Left lobe of liver (tissue), 2 donors: ENCODE measurements at places on chromosomes 6 and 20. TPM values are rescaled to one million over a fixed set of nuclear protein-coding genes. Genes with fewer than 3 reads are reported as not detected.
A peak's percentile ranks its signal among the peaks of the same experiment; 100 is the strongest.

GRCh38 chr6:7112741-7113313, 5.1 kb downstream of the RREB1 start:
- peak; percentile 51 for DNase-seq

Gene SUMO4
- 1.1 TPM for total RNA-seq

- no peak for DNase-seq
Observed at GRCh38 chr6:650098-650497, 6.8 kb downstream of the HUS1B start.

- no peak for DNase-seq
Observed at GRCh38 chr6:51644426-51644825, 443.0 kb downstream of the PKHD1 start.

GRCh38 chr20:8602389-8603116, 466.3 kb upstream of the PLCB4 start:
- DNase-seq = no peak

DNA sequence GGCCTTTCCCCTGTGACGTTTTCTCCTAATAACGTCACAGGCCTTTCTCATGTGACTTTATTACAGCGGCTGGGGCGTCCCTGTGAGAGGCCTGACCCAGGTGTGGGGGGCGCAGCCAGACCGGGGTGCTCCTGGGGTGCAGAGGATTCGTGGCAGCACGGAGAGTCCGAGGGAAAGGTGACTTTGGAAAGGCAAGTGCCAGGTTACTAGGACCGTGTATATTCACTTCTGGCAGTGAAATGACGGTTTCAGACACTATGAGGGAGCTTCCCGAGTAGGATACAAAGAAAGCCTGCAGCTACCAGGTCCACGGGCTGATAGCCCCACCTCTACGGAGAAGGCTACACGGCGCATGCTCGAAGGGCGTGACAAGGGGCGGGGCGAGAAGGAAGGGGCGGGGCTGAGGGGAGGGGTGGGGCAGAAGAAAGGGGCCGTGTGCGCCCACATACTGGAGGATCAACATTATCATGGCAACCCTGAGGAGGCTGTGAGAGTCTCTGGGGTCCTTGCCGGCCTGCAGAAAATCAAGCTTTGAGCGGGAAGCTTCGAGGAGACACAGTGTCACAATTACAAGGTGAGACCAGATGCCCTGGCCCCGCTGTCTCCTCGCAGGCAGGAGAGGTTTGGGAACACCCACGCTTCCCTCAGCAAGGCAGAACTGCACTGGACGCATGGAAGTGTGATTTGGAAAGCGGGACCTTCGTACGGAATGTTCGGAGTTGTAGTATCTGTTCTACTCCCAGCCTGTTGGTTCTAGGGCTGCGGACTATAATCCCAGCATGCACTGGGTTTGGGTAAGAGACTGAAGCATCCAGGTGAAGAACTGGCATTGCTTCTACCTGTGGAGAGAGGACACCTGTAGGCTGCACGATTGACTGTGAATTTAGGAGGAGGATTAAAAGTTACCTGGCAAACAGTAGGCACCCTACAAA, 54.4 kb upstream of the ZNF337 start:
- DNase-seq = peak; percentile 63

Gene TCF19
- 0.45 TPM for total RNA-seq

DNA sequence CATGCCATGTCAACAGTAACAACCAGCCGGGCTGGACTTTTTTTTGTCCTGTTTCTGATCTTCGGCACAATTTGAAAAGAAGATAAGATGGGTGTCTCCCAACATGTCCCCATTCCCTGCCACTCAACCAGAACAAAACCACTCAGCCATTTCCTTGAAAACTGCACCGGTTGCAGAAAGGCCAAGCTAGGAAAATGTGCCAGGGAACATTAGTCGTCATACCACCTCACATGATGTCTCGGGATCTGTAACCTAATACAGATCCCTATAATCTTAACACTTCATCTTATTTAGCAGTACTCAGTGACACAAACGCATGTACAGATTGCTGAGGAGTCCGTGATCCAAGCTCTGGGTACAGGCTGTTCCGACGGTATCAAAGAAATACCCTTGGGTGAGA, 46.5 kb downstream of the ALDH8A1 start:
- no peak for DNase-seq

GRCh38 chr6:46795816-46796215, 2.6 kb downstream of the MEP1A start:
- no peak for DNase-seq

Gene NRSN1
- not detected for total RNA-seq

DNA sequence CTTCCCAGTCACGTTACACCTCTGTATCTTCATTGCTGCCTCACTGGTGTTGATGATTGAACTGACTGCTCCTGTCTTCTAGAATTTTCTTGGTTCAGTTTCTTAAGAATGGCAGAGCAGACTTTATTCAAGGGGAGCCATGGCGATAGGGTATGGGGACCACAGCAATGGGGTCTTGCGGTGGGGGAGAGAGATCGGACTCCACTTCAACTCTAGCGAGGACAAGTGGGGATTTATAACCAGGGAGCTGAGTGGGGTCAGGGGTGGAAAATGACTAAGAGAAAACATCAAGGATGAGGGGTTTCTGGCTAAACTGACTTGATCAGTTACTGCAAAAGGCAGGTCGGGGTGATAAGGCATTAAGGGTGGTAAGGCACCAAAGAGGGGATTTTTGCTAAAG, 156.4 kb downstream of the CD83 start:
- DNase-seq = no peak

DNA sequence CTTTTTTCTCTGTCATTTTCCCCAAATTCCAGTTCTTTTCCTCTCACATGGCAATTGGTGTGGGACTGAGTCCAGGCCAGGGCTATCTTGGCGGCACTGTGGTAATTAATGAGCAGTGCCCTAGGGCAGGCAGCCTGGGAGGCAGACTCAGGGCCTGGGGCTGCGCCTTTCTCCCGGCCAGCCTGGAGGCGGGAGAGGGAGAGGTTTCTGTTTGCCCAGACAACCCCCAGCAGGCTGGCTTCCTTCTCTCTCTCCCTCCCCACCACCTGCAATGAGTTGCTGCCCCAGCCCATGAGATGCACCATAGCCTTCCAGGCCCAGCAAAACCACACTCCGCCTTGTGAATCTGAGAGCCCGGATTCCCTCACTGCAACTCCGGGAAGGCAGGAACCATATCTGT, 15.1 kb upstream of the CCDC167 start:
- DNase-seq = no peak

DNA sequence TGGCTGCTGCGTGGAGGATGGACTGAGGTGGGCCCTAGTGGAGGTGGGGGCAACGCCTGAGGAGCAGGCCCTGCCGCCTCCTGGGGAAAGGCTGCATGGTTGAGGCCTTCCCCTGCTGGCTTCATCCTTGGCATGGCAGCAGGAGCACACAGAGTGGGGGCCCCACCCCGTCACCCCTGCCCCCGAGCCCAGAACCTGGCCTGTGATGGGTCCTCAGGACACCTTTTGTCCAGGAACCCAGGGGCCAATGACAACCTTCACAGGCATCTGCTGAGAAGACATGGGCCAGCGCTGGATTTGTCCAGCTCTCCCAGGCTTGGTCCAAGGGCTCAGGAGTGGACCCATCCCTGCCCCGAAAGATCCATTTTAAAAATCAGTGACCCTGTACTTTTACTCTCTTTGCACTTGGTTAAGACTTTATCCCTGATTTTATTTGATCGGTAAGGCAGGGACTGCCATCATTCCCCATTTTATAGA, 575 bp upstream of the SLC17A9 start:
- DNase-seq = no peak

Gene OXT
- 8.4 TPM for total RNA-seq

Gene CDH4
- not detected for total RNA-seq

DNA sequence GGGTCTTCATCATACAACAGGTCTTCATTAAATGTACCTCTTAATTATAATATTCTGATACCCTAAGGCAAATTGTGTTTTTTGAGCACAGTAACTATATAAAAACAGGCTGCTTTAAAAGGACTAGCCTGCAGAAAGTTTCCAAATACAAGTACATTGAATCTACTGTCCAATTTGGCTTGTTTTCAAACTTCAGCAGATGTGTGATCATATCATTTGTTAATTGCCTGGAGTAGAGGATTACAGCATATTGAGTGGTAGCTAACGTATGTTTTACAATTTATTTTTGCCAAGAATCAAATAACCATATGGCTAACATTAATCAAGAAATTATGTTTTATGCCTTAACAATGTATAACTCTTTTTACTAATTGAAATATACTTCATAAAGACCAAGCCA, 12.6 kb downstream of the TINAG start:
- DNase-seq = no peak

DNA sequence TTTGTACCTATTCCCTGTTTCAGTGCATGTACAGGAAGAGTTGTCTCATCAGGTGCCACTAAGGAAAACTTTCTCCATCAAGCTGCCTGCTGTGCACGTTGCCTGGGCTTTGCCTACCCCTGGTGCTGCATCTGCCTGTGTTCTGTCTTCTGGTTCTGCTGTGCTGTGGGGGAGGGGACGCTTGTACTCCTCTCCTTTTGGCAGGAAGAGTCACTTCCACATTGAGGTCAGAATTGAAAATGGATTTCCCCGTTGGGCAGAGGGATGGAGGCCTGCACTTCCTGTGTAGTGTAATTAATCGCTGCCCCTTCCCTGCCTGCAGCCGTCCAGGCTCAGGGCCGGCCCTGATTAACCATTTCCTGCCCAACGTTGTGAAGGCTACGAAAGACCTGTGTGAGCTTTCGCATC, 153.3 kb downstream of the SCML4 start:
- DNase-seq = peak; percentile 49

Gene SLC52A3
- total RNA-seq = 0.18 TPM

GRCh38 chr20:48224533-48225050, 439.3 kb upstream of the SULF2 start:
- no peak for DNase-seq

Gene HLA-DRB1
- 15.3 TPM for total RNA-seq

Gene PPP1R14C
- 0.08 TPM for total RNA-seq

Gene SLC17A2
- total RNA-seq = 27.6 TPM

DNA sequence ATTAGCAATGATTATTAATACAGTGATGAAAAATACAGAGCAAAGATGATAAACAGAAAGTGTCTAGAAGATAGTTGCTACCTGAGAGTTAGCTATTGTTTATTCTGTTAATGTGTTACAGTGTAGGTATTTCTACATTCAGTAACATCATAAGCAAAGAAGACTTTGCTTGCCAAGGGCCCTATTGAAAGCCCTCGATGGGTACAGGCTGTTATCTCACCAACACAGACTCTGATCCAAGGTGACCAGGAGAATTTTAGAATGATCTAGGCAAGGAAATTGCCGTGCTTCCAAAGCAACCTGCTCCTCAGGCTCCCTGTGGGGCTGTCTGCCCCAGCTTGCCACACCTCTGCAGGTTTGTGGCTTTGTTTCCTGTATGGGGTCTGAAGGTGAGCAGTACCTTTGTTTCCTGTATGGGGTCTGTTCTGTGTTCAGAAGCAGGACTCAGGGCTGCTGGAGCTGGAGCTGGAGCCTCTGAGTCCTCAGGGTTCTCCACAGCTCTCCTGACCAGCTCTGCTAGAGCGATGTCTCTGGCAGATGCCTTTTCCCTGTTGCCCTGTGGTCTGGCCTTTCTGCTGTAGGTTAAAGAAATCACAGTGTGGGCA, 32.5 kb downstream of the PHACTR3 start:
- DNase-seq = no peak

DNA sequence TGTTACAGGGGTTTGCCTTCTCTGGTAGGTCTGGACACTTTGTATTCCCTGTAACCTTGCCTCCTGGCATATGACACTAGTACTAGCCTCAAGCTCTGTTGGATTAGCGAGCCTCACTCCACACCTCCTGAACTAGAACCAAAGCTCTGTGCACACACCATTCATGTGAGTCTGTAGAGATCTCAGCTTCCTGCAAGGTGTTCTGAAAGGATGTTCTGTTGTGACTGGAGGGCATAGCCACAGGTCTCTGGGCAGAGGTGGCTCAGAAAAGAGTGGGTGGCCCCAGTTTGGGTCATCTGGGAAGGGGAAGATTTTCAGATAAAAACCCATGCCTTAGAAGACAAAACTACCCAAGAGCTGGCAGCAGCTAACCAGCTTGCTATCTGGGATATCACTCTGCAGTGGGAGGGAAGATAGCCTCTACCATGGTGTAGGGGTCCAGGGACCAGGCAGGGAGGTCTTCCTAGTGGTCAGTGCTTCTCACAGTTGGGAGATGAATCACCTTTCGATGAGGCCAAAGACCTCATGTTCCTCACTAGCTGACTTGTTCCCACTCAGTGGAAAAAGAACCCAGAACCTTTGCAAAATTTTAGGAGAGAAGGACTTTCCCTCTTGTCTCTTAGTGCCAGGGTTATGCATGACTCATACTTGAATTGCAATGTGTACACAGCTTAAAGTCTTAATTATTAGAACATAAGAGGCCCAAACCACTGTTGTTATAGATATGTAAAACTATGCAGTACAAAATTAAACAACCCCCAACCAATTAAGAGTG, 41.4 kb downstream of the HLA-F start:
- no peak for DNase-seq

Gene CALHM5
- 0.20 TPM for total RNA-seq

Gene CAGE1
- 0.05 TPM for total RNA-seq

DNA sequence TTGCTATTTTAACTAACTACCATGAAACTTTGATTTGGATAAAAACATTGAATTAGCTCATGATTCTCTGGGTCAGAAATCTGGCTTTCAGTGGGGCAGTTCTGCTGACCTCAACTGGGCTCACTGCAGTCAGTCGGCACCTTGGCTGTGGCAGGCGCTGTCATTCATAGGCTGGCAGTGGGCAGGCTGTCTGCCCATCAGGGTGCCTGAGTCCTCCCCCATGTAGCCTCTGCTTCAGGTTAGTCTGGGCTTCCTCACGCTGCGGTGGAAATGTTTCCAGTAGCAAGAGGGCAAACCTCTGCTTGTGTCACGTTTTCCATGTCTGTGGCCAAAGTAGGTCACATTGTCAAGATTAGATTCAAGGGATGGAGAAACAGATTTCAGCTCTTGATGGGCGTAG, 251.0 kb upstream of the TCF21 start:
- DNase-seq = no peak

Gene FLRT3
- total RNA-seq = 7.9 TPM

- no peak for DNase-seq
Observed at GRCh38 chr20:53138454-53139262, 166.5 kb downstream of the TSHZ2 start.

Gene CDH26
- total RNA-seq = 0.38 TPM

Gene SLC44A4
- 0.86 TPM for total RNA-seq

Gene SMLR1
- 22.2 TPM for total RNA-seq

- no peak for DNase-seq
Observed at GRCh38 chr6:150712505-150713252, 113.0 kb downstream of the PLEKHG1 start.

DNA sequence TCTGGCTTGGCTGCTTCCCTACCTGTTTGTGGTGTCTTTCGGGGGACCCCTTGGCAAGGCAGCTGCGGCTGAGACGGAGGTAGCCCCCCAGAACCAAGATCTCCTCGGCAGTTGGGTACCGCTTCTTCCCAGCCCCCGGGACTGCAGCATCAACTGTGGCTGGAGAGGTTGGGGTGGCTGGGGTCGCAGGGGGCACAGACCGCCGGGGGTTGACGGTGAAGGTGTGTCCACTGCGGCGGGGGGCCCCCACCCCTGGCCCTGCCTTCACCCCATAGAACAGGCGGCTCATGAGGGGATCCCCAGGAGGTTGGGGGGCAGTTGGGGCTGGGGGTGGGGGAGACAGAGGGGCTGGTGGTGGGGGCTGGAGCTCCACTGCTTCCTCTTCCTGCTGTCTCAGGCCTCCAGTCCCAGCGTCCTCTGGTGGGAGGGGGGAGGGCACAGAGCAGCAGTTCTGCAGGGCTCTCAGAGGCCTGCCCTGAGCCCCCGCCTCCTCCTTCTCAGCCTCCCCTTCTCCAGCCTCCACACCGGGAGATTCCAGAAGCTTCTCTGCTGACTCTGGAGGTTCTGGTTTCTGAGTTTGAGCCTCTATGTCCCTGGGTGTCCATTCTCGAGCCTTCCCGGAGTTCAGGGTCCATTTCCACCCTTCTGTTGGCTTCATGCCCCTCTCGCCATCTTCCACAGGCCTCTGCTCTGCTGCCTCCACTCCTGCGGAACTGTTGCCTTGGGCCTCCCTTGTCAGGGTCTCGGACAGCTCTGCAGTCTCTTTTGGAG, 1.9 kb downstream of the PPP1R18 start:
- peak; percentile 58 for DNase-seq
